ENCODE measurements at places on chromosomes 16 and 17. TPM values are rescaled to one million over a fixed set of nuclear protein-coding genes. Genes with fewer than 3 reads are reported as not detected.

ZSCAN10 gene
- not detected for total RNA-seq

NFE2L1 gene
- 675 TPM for total RNA-seq

SOX8 gene
- 1.3 TPM for total RNA-seq

CSF3 gene
- 1.2 TPM for total RNA-seq

OR2C1 gene
- not detected for total RNA-seq

MYL4 gene
- total RNA-seq, result 4,221 TPM

KIF2B gene
- not detected for total RNA-seq

IGFALS gene
- total RNA-seq, result not detected

GPR139 gene
- not detected for total RNA-seq

UBFD1 gene
- 50.7 TPM for total RNA-seq

NTHL1 gene
- 16.6 TPM for total RNA-seq

FN3K gene
- 62.9 TPM for total RNA-seq

TBC1D3K gene
- total RNA-seq, result not detected

RHBDL1 gene
- 1.2 TPM for total RNA-seq

Data from left cardiac atrium (tissue), 4 donors.